ENCODE measurements at places on chromosomes 6 and 20.

DNA sequence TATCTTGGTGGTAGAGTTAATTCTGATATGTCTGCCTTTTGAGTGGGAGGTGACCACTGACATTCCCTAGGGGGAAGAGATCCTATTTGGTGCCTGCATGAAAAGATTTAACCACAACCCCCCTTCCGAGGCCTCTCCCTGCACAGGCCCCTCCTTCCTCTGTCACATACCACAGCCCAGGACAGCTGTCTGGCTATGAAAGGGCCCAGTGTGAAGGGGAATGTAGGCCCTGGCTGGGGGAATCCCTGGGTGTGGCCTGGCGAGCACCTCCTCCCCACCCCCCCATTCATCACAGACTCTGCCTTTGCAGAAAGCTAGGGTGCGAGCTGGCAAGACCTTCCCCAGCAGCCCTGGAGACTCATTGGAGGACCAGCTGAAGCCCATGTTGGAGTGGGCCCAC, 27.4 kb upstream of the MAPRE1 start:
- DNase-seq: no peak

DNA sequence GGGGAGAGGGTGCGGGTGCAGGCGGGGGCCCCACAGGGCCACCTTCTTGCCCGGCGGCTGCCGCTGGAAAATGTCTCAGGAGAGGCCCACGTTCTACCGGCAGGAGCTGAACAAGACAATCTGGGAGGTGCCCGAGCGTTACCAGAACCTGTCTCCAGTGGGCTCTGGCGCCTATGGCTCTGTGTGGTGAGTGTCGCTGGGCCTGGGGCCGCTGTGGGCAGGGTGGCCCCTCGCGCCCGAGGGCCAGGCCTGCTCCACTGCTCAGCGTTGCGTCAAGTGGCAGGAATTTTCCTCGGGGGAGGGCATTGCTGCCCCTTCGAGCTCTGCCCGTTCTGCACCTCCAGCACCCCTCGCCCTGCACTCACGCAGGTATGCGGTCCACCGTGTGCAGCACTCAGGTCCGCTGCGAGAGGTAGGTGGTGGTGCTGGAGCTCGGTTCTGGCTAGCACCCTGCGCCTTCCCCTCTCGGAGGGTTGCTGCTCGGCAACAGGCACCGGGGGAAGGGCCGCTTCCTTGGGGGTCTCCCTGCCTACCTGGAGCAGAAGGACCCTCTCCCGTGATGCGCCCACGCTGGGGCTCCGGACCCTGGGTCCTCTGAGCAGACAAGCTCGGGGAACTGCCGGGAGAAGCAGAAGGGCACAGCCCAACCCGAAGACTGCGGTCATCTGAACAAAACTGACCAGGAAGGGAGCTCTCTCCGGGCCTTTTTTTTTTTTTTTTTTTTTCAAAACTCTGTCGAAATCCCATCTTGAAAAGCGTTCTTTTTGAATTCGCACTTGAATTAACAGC, 674 bp downstream of the MAPK14 start:
- DNase-seq: no peak

DNA sequence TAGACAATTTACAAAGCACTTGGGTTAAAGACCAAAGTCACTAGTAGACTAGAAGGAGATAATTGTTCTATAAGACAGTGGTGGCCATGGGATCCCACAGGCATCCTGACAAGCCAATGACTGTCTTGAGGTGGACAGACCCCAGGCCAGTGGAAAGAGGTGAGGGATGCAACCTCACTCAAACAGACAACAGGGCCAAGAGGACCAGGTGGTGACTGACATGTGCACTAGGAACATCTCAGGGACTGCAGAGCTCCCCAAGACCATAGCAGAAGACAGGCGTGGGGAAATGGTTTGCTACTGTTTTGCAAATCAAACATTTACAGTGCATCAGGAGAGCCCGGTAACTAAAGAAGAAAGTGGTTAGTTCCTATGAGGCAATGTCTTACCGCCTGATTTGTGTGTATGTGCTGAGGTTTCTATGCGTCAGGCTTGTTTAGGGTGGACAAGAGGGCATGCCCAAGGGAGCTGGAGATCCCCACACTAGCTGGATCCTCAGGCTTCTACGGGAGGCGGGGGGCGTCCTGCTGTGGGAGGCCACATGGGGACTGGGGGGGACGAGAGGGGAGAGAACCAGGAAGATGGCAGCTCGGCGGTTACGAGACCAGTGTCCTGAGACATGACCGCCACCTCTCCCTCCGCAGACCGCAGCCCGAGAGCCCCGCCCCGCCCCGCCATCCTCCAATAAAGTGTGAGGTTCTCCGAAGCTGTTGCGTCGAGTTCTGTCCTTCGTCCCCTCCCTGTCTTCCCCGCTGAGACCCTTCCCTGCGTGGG, 623 bp upstream of the MRPS26 start:
- no peak for DNase-seq

DNA sequence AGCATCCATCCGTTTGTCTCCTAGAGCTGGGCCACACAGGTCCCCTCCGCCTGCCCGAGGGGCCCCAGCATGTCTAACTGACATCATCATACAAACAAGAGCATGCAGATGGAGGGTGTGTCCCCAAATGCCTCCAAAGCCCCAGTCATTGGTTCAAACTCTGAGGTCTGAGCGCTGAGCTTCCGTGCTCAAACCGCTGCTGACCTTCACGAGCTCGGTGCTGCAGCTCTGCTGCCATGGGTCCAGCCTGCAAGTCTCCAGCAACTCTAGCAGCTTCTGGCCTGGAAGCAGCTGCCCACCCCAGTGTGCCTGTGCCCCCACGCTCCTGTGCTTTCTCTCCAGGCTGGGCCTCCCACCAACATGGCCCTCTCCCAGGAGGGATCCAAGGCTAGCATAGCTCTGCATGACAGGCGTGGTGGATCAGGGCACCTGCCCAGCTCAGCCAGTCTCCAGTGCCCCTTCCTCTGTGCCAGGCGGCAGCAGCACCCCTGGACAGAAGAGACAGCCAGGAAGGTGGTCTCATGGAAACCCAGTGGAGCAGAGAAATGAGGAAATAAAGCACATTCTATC, 131.6 kb upstream of the PMEPA1 start:
- DNase-seq: no peak

- no peak for DNase-seq
Observed at GRCh38 chr6:165404697-165405096, 95.3 kb upstream of the C6orf118 start.

DNA sequence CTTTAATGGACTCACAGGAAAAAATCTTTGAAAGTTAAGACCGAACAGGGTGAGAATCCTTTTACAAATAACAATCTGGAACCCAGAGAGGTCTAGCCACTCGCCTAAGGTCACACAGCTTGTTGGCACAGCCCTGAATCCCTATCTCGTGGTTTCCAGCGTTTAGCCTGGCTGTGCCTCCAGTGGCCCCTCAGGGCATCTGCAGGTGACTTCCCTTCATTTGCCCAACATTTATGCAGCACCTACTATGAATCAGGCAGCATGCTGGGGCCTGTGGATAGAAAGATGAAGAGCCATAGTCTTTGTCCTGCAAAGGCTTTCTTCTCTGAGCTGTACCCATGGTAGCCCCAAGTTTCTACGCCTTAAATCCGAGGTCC, 2.6 kb upstream of the NR2E1 start:
- no peak for DNase-seq

GRCh38 chr20:4817230-4817671, 95.5 kb downstream of the PRND start:
- DNase-seq: no peak

DNA sequence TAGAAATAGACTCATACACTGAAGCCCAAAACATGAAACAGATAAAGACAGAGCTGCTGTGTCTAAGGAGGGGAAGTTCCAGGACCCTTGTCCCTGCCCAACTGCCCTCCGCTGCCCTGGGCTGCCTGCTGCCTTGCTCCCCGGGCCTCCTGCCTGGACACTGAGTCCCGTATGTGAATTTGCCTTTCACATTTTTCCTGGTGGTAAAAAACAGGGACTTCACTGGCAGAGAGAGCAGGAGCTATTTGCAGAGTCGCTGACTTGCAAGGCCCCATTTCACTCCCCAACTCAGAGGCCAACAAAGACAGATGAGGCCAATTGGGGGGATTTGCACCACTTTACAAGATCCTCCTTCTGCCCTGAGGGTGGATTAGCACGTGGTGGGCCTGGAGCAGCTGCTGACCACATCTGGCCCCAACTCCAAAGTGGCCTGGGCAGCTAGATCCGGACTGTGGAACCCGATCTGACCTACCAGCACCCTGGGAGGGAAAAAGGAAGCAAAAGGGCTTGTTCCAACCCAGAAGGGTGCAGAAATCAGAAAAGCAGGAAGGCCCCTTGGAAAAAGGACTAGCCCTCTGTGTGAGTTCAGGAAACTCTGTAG, 61.4 kb downstream of the NOL4L start:
- DNase-seq: no peak

- DNase-seq: no peak
Observed at GRCh38 chr20:49476016-49476355, 6.5 kb downstream of the KCNB1 start.

- no peak for DNase-seq
Observed at GRCh38 chr6:75755704-75756103, 6.7 kb downstream of the MYO6 start.

- DNase-seq: no peak
Observed at GRCh38 chr20:15297059-15297875, 959.9 kb upstream of the FLRT3 start.

- no peak for DNase-seq
Observed at GRCh38 chr6:33391922-33392594, 435 bp downstream of the KIFC1 start.

Data from stimulated activated CD8-positive, alpha-beta memory T cell treated with anti-CD3 and anti-CD28 coated beads, Interleukin-4, amount 100 ng/mL, for 1 hour (primary cell).